ENCODE measurements at places on chromosomes 12 and 14. TPM values are rescaled to one million over a fixed set of nuclear protein-coding genes. Genes with fewer than 3 reads are reported as not detected.

DNA sequence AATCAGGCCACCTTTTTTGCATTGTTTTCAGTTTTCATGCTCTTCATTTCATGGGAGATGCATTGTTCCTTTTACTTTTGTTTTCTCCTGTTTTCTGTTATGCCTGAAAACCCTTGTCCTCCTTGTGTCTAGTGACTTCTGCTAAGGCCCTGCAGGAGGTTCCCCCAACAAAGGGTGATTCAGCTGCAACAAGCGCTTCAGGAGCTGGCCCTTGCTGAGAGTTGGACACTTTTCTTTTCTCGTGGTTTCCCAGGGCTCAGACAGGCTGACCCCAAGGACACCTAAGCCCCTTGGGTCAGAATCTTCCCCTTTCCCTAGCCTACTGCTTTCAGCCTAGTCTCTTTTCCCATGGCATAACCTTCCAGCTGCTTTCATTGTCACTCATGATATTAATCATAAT, 98.9 kb downstream of the PLXNC1 start:
- H3K27me3 ChIP-seq = no peaks in the 10 kb centered on the region
- H3K4me3 ChIP-seq = no peak overlapping the region
- H3K27ac ChIP-seq = no peak overlapping the region
- peaks cover 25% of the 10 kb centered on the region for H3K4me1 ChIP-seq
- no peak for DNase-seq

DNA sequence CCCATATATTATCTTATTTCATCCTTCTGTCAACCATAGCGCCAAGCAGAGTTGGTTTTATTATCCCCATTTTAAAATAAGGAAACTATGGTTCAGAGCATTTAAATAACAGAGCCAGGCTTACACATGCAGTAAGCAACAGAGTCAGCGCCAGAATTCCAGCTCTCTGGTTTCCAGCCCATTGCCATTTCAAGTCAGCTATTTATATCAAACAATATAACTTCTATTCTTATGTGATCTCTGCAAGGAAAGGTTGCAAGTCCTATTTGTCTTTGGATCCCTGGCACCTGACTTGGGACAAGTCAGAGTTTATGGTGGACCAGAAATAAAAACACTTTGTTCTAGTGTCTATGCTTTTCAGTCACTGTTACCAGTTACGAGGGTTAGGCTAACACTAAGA, 174.1 kb upstream of the EEA1 start:
- no peak overlapping the region for H3K27ac ChIP-seq
- no peaks in the 10 kb centered on the region for H3K27me3 ChIP-seq
- H3K4me1 ChIP-seq = peaks cover 25% of the 10 kb centered on the region
- H3K4me3 ChIP-seq = no peak overlapping the region
- DNase-seq = no peak

- H3K27ac ChIP-seq = no peak overlapping the region
- no peak for DNase-seq
- no peak overlapping the region for H3K4me3 ChIP-seq
- H3K4me1 ChIP-seq = no peaks in the 10 kb centered on the region
- H3K27me3 ChIP-seq = peaks cover 21% of the 10 kb centered on the region
These were observed 11.8 kb upstream of the WSCD2 start for GRCh38 chr12:108117163-108117849.

GRCh38 chr14:91383439-91383838, 34.2 kb downstream of the CCDC88C start:
- peaks cover 16% of the 10 kb centered on the region for H3K36me3 ChIP-seq
- H3K4me3 ChIP-seq = no peak overlapping the region
- peak overlapping the region; percentile 86 for H3K27ac ChIP-seq
- peaks cover 92% of the 10 kb centered on the region for H3K4me1 ChIP-seq

DNA sequence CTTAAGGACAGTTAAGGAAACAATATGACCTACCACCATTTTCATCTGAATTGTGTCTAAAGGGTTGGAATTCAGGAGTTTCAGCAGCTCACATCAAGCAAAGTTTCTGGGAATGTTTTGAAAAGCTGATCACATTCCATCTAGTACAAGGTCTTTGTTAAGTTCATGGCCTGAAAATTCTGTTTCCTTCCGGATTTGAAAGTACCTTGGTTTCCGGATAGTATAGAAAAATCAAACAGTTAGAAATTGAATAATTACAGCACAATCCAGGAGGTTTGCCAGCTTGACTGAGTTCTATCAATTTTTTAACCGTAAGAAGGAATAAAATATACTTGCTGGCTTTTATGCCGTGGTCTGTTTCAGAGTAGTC, 136.5 kb downstream of the HMGA2 start:
- H3K27ac ChIP-seq = no peak overlapping the region
- no peaks in the 10 kb centered on the region for H3K36me3 ChIP-seq
- H3K4me1 ChIP-seq = peaks cover 2% of the 10 kb centered on the region
- no peak overlapping the region for H3K4me3 ChIP-seq
- H3K27me3 ChIP-seq = peaks cover 20% of the 10 kb centered on the region
- DNase-seq = no peak

GRCh38 chr12:65364046-65364445, 85.6 kb downstream of the MSRB3 start:
- DNase-seq = no peak
- H3K4me3 ChIP-seq = no peak overlapping the region
- H3K27me3 ChIP-seq = no peaks in the 10 kb centered on the region

GRCh38 chr14:32311294-32312009, 17.6 kb upstream of the AKAP6 start:
- peaks cover 9% of the 10 kb centered on the region for H3K27me3 ChIP-seq
- no peaks in the 10 kb centered on the region for H3K4me1 ChIP-seq
- no peaks in the 10 kb centered on the region for H3K36me3 ChIP-seq
- no peak overlapping the region for H3K4me3 ChIP-seq
- H3K27ac ChIP-seq = no peak overlapping the region
- no peak for DNase-seq

- H3K27ac ChIP-seq = peak overlapping the region; percentile 14
- DNase-seq = peak; percentile 58
- peaks cover 57% of the 10 kb centered on the region for H3K4me1 ChIP-seq
- no peak overlapping the region for H3K4me3 ChIP-seq
These were observed 451.1 kb downstream of the PCNX1 start for GRCh38 chr14:71358209-71358931.

DNA sequence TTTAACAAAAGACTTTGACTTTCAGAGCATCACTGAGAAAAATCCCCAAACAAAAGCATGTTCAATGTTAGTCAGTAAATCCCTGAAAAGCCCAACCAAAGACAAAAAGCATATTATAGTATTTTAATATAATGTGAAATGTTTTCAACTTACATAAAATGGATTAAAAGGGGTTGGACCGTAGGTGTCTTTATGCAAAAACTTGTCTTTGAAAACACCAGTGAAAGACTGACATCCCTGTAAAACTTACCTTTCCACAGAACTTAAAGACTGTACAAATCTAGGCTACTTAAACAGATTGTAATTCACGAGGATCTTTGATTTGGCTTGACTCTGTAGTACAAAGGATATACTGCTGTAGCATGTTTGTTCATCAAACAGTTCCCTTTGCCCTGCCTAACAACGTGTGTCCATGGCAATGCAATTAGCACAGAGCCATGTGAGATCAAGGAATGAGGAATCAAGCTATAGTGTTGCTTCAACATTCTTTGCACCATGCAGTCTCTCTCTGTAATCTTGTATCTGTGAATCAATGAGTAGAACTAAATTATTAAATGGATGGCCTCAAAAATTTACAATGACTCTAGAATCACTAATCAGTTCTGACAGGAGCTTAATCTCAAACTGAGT, 138.5 kb upstream of the SYT1 start:
- no peak overlapping the region for H3K4me3 ChIP-seq
- no peak overlapping the region for H3K27ac ChIP-seq
- no peaks in the 10 kb centered on the region for H3K4me1 ChIP-seq
- H3K27me3 ChIP-seq = no peaks in the 10 kb centered on the region

- no peaks in the 10 kb centered on the region for H3K36me3 ChIP-seq
- H3K27ac ChIP-seq = no peak overlapping the region
- no peaks in the 10 kb centered on the region for H3K27me3 ChIP-seq
- DNase-seq = no peak
- no peak overlapping the region for H3K4me3 ChIP-seq
These were observed 154.8 kb upstream of the PRKD1 start for GRCh38 chr14:30082486-30082885.

DNA sequence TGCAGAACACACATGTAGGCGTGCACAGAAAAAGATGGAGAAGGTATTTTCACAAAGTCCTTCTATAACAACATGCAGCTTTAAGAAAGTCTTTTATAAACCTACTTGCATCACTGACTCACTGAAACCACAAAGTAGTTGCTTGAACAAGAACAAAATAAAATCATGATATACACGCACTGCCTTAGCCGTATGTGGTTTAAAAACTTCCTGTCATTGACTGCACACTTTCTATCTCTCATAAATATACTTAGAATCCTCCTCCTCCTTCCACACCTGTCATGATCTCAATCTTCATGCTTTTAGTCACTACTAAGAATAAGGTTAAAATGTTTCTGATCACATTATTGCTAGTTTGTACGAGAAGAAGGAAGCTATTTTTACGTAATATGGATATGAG, 31.8 kb upstream of the RAD51AP1 start:
- peak overlapping the region; percentile 69 for H3K27ac ChIP-seq
- peaks cover 19% of the 10 kb centered on the region for H3K36me3 ChIP-seq
- H3K4me3 ChIP-seq = peak overlapping the region; percentile 41
- H3K4me1 ChIP-seq = peaks cover 29% of the 10 kb centered on the region

DNA sequence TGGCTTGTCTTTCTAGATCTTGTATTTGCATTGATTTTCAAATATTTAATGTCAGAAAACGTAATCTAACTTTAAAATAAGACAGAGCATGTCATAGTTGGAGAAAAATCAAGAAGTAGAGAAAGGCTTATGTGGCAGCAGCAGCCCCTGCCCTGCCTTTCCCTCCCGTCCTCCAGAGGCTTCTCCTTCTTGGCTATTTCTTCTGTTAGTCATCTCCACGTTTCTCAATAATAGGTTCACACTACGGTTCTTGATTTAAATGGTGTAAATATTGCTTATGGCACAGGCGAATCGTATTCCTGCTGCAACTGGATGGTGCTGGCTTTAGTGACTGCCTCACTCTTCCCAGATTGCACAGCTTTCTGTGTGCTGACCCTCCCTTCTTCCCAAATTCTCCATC, 42.8 kb downstream of the SLC8B1 start:
- no peak overlapping the region for H3K4me3 ChIP-seq
- no peaks in the 10 kb centered on the region for H3K27me3 ChIP-seq
- H3K27ac ChIP-seq = no peak overlapping the region
- peaks cover 19% of the 10 kb centered on the region for H3K36me3 ChIP-seq

- no peaks in the 10 kb centered on the region for H3K36me3 ChIP-seq
- peaks cover 6% of the 10 kb centered on the region for H3K4me1 ChIP-seq
- H3K27me3 ChIP-seq = peaks cover 7% of the 10 kb centered on the region
- no peak overlapping the region for H3K27ac ChIP-seq
- no peak for DNase-seq
- no peak overlapping the region for H3K4me3 ChIP-seq
These were observed 8.4 kb upstream of the KRT80 start for GRCh38 chr12:52200086-52200780.

GRCh38 chr12:119544765-119545625, 48.6 kb upstream of the TMEM233 start:
- H3K27ac ChIP-seq = no peak overlapping the region
- peaks cover 29% of the 10 kb centered on the region for H3K27me3 ChIP-seq
- no peak overlapping the region for H3K4me3 ChIP-seq

DNA sequence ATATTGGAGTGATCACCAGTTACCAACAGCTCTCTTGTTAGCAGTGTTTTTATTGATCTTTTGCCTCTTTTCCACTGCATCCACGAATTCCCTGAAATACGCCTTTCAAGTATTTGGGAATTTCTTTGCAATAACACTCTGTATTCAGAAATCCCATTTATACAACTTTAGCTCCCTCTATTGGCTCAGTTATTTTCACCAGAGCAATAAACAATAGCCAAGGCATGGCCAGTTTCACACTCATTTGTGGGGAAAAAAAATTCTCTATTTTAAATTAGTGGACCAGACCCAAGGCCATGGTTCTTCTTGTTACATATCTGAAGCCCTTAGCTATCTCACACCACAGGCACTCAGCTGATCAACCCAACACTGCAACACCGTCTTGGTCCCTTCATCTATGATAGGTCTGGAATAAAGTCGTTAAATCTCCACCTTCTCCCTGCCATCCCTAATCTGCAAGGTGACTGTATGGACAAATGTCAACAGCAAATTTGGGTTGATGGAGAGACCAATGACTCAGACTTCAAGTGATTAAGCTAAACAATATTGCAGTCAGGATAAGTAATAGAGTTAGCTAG, 92.4 kb upstream of the TMEM260 start:
- H3K4me3 ChIP-seq = no peak overlapping the region
- no peaks in the 10 kb centered on the region for H3K36me3 ChIP-seq
- H3K4me1 ChIP-seq = peaks cover 7% of the 10 kb centered on the region
- peaks cover 6% of the 10 kb centered on the region for H3K27me3 ChIP-seq
- H3K27ac ChIP-seq = no peak overlapping the region

- H3K4me1 ChIP-seq = no peaks in the 10 kb centered on the region
- peaks cover 11% of the 10 kb centered on the region for H3K36me3 ChIP-seq
- no peaks in the 10 kb centered on the region for H3K27me3 ChIP-seq
- H3K4me3 ChIP-seq = no peak overlapping the region
- peak; percentile 60 for DNase-seq
These were observed 104.9 kb downstream of the ZC3H14 start for GRCh38 chr14:88667555-88668273.

DNA sequence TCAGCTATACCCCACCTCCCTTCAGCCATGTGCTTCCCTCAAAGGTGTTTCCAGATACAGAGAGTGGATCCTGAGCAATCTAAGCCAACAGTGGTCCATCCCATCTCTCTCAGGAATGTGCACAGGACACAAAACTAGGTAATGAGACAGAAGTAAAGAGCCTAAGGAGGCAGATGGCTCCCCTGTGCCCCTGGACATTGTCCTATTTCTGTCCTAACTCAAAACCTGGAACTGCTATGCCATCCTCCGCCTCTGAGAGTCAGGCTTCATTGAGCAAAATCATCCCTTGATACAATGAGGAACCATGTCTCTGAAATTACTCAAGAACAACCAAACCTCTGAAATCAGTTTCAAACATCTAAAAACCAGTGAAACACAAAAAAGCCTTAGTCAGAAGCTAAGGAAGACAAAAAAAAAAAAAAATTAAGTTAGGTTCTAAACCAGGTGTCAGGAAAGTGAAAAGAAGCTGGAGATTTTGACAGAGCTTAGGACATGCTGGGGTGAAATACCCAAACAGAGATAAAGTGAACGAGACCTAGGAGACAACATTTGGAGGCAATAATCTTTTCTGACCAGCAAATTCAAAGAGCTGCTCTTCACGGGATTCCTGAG, 200.3 kb upstream of the PLEKHG7 start:
- H3K4me1 ChIP-seq = peaks cover 50% of the 10 kb centered on the region
- DNase-seq = peak; percentile 51
- peak overlapping the region; percentile 95 for H3K27ac ChIP-seq
- peak overlapping the region; percentile 40 for H3K4me3 ChIP-seq
- H3K36me3 ChIP-seq = no peaks in the 10 kb centered on the region

- peaks cover 25% of the 10 kb centered on the region for H3K4me1 ChIP-seq
- no peaks in the 10 kb centered on the region for H3K27me3 ChIP-seq
- peak; percentile 66 for DNase-seq
- H3K27ac ChIP-seq = no peak overlapping the region
These were observed 24.2 kb upstream of the HIF1A start for GRCh38 chr14:61671082-61671481.

The SRGAP1 gene
- total RNA-seq = 0.02 TPM

The ZNF84 gene
- total RNA-seq = 21.5 TPM

The KRT83 gene
- not detected for total RNA-seq

The RAPGEF3 gene
- 0.43 TPM for total RNA-seq

The KRT86 gene
- total RNA-seq = not detected

The PRH1 gene
- total RNA-seq = 12.7 TPM

The ACTR6 gene
- total RNA-seq = 37.3 TPM

The LMNTD1 gene
- not detected for total RNA-seq

The DAO gene
- total RNA-seq = not detected

The CLEC6A gene
- not detected for total RNA-seq

The GARIN6 gene
- total RNA-seq = not detected

The SMIM41 gene
- not detected for total RNA-seq
